Activated CD8-positive, alpha-beta T cell treated with anti-CD3 and anti-CD28 coated beads for 36 hours (primary cell): ENCODE measurements at places on chromosomes 3 and 15.

DNA sequence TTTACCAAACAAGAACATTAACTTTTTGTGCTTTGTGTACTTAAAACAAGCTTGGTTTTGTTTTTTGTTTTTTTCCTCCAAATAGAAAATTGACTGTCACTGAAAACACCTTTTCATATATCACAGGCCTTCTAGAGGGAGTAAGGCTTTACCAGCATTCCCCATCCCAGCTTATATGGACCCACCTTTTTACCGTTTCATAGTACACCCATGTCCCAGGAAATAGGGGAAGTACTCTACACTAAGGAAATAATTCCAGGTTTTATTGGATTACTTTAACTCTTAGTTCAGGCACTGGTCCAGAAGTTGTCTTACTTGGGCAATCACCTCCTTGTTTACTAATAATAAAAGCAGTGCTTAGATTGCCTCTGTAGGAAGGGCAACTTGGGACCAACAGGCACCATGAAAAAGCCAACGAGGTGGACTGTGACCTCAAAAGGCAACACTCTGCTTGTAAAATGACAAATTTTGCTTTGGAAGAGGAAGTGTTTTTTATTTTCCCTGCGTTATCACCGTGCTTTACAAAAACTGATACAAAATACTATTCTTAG, 26.2 kb downstream of the HMG20A start:
- DNase-seq: no peak

GRCh38 chr3:108159105-108159504, 63.1 kb downstream of the IFT57 start:
- no peak for DNase-seq

GRCh38 chr3:155411500-155412223, 118.2 kb upstream of the STRIT1 start:
- peak; percentile 21 for DNase-seq

DNA sequence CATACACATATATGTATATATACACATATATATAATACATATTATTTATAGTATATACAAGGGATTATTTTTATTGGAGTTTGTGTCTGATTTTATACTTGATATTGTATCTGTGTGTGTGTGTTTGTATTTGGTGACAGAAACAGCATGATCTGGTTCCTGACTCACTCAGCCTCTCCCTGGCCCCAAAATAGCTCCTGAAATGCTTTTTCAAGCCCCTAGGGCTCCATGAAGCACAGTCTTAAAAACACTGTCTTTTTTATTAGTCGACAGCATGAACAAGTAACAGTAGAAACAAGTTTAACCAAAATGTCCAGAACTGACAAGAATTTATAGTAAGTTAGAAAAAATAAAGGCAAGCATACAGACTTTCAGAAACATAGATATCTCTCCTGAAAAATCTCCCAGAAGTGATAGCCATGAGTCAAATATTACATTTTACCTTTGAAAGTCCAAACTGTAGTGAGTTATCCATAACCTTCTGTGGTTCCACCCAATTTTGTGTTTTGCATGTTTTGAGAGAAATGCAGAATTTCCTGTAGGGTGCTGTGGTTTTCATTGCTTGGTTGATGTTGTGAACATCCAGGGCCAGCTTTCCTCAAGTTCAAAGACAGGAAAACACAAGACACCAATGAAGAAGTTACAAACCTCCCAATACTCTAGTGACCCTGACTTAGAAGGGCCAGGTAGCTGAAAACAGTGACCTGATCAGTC, 98.5 kb upstream of the CCDC80 start:
- no peak for DNase-seq

DNA sequence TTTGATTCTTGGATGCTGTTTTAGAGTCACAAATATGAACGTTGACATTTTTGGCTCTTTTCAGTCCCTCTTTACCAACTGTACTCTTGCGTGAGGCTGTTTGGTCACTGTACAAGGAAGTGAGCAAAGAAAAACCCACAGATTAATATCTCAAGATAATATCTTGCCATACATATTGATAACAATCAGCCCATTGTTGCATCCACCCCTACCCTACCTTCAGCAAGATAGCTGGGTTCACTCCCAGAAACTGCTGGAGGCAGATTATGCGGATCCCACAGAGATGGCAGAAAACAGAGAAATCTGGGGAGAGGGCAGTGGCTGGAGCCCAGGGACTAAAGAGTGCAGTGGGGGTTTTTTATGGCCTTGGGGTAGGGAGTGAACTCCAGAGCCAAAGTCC, 29.9 kb upstream of the MFSD1 start:
- no peak for DNase-seq

- no peak for DNase-seq
These were observed 262.3 kb upstream of the LYSMD4 start for GRCh38 chr15:99995543-99995942.

- DNase-seq: no peak
These were observed 233.3 kb downstream of the UACA start for GRCh38 chr15:70530017-70530499.

DNA sequence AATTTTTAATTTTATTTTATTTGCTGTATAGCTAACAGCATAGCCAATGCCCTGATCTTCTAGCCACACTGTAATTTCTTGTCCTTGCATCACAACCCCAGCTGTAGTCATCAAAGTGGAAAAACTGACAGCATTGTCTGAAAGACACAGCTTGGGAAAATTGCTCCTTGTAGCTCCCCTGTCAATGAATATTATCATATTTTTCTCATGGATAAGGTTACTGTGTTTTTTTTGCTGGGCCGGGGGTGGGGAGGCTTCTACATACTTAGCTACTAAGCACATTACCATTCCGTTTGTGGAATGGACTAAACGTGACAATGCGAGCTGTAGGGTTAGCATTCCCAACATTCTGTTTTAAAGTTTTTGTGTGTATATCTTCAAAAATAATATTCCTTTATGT, 381.3 kb downstream of the TIGIT start:
- peak; percentile 5 for DNase-seq
